T follicular helper cell (primary cell): ENCODE measurements at places on chromosomes 5 and 9.
A peak's percentile ranks its signal among the peaks of the same experiment; 100 is the strongest.

DNA sequence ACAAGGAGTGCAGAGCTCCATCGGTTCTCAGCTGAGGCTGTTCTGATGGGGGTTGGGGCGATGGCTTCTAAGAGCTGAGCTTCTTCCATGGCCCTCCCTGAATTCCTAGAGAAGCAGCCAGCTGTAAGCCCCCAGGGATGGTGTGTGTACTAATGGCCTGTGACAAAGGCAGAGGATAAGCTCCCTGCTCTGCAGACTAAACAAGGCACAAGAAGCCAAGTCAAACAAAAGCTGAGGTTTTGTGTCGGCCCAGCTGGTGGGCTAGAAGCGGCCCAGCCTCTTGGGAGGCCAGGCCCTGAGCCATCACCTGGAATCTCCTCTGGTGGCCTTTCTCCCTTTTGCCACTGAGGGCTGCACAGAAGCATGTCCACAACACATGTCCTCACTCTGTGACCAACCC lies 75.0 kb upstream of the XPA start:
- DNase-seq, result no peak

- DNase-seq, result no peak
Observed at GRCh38 chr5:37412515-37412914, 33.4 kb downstream of the WDR70 start.

DNA sequence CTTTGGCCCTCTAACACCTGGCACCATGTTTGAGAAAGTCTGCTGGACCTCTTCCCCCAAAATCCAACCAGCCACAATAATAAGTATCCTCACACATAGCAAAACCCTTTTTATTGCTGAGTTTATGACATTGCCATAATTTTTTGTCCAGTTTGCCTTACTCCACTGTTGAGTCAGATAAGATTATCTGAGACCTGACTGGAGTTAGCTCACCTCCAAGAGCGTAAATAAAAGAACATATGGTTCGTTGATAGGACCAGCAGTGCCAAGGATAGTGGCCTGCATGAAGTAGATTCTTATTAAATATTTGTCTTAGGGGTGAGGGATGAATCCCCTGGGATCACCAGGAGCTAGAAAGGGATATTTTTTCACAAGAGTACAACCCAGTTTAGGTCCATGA lies 510.6 kb upstream of the MPDZ start:
- DNase-seq, result no peak

- no peak for DNase-seq
Observed at GRCh38 chr9:2236850-2237249, 221.7 kb downstream of the SMARCA2 start.

DNA sequence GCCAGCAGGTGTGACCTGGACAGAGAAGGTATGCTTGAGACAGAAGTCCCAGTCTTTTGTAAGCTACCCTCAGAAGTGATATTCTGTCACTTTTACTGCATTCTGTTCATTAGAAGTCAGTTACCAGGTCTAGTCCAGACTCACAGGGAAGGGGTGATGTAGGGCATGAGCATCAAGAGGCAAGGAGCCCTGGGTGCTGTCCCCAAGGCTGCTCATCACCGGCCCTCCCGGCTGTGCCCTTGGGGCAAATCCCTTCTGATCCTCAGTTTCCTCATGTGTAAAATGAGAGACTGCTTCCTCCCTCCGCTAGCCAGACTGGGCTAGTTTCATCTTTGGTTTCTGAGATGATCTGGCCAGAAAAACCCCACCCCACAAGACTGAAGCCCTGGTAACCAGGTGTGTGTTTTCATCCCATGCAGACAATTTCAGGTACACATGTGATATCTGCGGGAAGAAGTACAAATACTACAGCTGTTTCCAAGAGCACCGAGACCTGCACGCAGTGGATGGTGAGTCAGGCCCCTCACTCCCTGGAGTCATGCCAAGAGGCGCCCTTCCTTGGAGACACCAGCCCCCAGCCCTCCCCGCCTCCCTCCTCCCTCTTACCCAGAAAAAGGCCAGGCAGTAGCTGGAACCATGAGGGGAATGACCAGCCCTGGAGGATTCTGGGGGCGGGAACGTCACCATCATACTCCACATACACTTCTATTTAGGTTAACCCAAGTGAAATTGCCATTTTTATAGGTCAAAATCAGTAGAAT lies 71.0 kb downstream of the AMBP start:
- DNase-seq, result no peak

DNA sequence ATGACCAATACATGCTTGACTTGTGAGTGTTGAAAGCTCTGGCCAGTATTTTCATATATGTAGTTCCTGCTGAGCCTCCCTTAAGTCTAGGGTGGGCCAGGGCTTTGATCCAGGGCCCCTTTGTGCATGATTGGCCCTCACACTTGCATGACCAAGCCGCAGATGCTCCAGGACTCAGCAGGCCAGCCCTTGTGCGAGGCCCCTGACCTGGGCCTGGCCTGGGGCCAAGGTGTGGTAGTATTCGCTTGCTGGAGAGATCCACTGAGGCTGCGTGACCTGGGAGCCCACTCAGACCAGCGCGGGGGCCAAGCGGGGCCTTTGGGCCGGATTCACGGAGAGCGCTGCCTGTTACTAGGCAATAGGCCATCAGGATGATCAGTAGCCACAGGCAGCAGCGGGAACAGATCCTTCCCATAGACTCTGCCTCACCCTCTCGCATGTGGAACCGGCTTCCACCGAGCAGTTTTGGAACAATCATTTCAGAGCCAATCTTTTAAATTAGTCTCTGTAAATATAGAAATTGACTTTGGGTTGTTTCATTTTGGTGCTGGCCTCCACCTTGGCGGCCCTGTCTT lies 79.0 kb upstream of the PTCH1 start:
- DNase-seq, result no peak

- no peak for DNase-seq
Observed at GRCh38 chr9:22158271-22158670, 149.2 kb upstream of the CDKN2B start.

DNA sequence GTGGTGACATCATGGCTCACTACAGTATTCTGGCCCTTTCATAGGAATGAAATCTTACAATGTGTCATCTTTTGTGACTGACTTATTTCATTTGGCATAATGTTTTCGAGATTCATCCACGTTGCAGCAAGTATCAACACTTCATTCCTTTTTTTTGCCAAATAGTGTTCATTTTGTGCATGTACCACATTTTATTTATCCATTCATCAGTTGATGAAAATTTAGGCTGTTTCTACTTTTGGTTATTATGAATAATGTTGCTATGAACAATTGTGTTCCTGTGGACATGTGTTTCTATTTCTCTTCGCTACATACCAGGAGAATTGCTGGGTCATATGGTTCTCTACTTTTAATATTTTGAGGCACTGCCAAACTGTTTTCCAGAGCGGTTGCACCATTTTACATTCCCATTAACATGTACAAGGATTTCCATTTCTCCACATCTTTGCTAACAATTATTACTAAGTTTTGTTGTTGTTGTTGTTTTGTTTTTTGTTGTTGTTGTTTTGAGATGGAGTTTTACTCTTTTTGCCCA lies 43.5 kb downstream of the RMI1 start:
- no peak for DNase-seq

- DNase-seq, result no peak
Observed at GRCh38 chr5:146892231-146892630, 13.7 kb upstream of the PPP2R2B start.

DNA sequence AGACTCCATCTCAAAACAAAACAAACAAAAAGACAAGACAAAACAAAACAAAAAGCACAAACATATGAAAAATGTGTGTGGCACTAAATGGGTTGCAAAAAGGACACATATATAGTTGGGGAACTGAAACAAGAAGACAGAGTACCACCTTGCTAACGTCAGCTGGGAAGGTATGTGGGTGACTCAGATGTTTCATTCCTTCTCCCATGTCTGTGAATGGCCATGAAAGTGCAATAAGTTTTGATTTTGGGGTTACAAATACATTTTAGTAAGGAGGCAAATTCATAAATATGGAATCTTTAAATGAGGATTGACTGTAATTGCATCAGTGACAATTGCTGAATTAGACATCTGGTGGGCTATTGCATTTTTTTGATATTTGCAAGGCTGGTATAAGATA lies 81.6 kb upstream of the KLF4 start:
- DNase-seq, result no peak

DNA sequence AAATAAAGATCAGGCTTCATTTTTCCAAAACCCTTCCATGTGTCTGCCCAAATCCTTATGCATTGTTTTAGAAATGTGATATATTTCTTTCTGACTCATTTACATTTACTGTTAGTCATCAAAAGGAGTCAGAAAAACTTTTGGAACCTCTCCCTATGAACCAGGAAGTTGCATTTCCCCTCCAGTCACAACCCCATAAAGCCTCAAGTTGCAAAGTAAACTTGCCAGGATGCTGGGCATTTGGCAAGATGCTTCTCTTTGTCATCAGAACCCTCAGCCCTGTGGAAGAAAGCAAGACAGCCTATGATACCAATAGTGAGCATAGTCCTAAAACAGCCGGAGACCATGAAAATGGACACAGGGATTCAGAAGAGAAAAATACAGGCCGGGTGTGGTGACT lies 84.2 kb downstream of the MUSK start:
- no peak for DNase-seq

- DNase-seq, result no peak
Observed at GRCh38 chr5:124468671-124469411, 277.6 kb downstream of the ZNF608 start.

- DNase-seq, result no peak
Observed at GRCh38 chr9:78014776-78015175, 16.8 kb downstream of the GNAQ start.

DNA sequence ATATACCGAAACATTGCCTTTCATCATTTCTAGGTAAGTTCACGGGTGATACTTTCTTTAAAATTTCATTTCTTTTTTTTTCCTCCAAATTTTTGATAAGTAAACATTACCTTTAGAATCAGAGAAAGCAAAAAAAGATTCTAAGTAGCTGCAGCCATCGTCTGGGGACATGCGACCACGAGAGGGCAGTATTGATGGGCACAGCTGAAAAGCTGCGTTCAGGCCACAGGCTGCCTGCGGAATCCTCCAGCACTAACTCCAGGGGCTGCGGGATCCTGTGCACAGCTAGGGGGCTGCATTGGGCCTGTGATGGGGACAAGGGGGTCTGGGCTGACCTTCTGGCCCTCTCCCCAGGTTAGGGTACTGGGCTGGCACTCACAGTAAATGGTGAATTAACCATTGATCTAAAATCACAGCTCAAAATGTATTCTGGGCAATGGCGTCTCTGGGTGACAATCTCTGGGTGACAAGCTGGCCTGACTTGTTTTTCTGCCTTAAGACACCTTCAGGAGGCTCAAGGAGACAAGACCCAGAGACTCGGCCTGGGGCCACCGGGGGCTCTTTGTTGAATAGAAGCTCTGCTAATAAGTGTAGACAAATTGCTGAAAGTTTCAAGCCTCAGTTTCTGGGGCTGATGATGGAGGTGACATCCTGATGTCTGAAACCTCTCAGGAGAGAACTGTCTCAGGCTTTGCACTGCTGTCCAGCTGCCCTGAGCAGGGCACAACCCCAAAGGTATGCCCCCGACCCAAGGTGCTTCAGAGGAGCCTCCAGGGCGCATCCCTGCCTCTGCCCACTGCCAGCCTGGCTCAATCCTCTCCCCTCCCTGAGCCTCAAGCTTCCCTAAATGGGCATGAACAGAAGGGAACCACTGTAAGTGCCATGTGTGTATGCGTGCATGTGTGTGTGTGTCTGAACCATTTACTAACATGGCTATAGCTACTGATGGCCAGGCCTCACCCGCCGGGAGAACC lies 44.3 kb upstream of the SARDH start:
- DNase-seq, result peak; percentile 50

DNA sequence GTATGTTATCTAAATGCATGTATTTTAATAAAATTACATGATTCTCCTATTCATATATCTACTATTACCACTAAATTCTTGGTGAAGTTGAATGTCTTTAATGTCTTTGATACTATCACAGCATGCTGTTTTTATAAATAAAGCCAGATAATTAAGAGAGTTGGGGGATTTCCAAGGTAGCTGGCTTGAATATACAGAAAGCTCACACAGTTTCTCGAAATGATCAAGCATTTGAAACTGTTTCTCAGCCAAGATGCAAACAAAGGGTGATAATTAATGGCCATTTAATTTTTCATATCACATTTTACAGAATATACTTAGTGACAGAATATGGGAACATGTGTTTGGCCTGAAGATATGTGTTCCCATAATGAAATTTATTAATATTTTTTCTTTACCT lies 145.6 kb upstream of the CDH12 start:
- DNase-seq, result no peak

- DNase-seq, result no peak
Observed at GRCh38 chr9:81595887-81596543, 93.3 kb downstream of the TLE1 start.

DNA sequence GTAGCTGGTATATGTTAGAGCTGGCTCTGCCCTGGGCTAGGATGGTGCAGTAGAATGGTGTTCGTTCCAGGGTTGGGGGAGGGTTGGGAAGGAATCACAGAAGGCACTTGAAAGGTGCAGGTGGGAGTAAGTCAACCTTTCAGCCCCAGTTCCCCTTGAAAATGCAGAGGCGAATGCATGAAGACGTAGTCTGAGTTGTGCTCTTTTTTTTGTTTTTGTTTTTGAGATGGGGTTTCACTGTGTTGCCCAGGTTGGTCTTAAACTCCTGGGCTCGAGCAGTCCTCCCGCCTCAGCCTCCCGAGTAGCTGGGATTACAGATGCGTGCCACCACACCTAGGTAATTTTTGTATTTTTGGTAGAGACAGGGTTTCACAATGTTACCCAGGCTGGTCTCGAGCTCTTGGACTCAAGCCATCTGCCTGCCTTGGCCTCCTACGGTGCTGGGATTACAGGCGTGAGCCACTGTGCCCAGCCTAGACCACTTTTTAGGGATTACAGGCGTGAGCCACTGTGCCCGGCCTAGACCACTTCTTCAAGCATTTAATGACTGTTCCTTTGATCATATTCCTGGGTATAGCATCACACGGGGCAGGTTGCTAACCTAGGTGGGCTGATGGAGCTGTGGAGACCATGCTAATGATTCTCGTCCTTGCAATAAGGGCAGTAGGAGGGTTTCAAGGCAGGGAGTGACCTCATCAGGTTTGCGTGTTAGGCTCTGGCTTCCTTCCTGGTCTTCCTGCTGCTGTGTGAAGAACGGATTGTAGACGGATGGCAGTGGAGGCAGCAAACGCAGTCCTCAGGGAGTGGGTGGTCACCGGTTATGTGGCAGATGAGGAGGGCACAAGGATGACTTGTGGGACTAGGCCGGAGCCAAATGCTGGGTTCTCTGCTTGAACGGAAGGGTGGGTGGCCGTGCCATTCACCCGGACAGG lies 13.7 kb downstream of the EHMT1 start:
- DNase-seq, result no peak

DNA sequence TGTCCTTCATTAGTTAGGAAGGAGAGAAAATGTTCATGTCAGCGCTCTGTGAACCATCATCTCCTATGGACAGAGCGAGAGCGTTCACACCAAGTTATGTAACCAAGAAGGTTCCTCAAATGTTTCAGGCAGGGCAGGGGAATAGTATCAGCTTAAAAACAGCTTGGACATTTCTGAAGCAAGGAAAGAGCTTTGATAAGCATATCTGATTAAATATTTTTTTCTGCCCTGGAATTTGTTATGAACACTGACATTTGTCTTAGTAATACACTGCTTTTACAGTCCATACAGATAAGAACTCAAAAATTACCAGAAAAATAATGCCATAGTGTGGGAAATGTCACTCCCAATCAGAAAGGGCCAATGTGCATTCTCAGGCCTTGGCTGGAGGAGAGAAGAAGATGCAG lies 66.3 kb upstream of the LIFR start:
- no peak for DNase-seq
